Stimulated activated CD4-positive, alpha-beta T cell treated with anti-CD3 and anti-CD28 coated beads, Interleukin-4, amount 100 ng/mL, for 1 hour (primary cell): ENCODE measurements at places on chromosomes 11 and 22.

DNA sequence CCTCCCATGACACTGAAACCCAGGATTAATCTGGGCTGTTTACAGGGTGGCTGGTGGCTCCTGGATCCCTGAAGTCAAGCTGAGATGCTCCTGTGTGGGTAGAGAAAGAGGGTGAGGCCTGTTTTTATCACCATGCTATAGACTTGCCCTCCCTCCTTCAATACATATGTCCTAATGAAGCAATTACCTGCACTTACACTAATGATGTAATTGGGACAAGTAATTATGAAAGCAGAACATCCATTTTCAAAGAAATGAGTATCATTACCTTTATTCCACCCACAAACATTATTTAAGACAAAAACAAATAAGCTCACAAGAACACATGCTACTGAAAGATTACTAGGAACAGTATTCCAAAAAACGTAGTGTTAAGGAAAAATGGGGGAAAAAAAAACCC lies 64.3 kb upstream of the CHRM4 start:
- no peak for DNase-seq

DNA sequence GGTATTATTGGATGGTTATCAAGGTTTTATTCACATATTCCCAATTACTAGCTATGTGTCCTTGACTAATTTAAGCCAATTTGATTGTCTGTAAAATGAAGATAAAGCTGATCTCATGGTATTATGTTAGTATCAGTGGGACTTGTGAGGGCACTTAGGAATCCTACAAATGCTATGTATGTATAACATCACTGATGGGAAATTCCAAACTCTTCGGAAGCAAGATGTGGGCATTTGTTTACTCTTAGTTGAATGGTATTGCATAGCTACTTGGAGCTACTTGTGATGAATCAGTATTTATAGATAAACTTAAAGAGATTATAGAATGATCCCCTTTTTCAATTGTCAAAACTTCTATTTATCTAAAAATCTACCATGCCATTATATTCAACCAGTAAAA lies 239.9 kb downstream of the CNTN5 start:
- no peak for DNase-seq

GRCh38 chr11:116791002-116791812 lies 472 bp downstream of the APOA5 start:
- DNase-seq, result peak; percentile 77

- DNase-seq, result peak; percentile 62
These were observed 396 bp downstream of the OSBP start for GRCh38 chr11:59615120-59615636.

DNA sequence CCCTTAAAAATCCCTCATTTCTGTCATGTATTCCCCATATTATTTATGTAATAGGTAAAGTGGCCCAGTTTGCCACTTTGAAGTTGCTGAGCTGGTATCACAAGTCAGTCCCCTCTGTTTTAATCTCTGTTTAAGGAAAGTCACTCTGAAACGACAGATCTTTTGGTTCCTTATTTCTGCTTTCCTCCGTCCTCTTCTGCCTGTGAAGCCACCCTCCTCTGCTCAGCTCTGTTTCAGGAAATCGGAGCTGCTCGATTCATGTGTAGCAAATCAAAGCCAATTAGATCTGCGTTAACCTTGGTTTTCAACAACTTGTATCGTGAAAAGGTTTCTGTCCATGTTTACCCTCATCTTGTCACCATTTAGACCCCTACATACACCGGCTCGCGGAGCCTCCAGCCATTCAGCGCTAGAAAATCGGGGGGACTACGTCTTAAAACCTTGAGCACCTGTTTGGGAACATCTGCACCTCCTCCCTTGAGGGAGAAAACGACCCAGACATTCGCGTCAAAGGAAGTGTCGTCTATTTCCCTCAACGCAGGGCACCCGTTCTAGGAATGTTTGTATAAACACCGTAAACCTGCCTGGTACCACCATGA lies 576 bp upstream of the SC5D start:
- no peak for DNase-seq

GRCh38 chr11:36974771-36975170 lies 376.7 kb upstream of the RAG2 start:
- DNase-seq, result no peak

- DNase-seq, result no peak
These were observed 586.8 kb downstream of the NTM start for GRCh38 chr11:131957201-131957600.

GRCh38 chr11:69337211-69337721 lies 43.3 kb downstream of the MYEOV start:
- peak; percentile 60 for DNase-seq

DNA sequence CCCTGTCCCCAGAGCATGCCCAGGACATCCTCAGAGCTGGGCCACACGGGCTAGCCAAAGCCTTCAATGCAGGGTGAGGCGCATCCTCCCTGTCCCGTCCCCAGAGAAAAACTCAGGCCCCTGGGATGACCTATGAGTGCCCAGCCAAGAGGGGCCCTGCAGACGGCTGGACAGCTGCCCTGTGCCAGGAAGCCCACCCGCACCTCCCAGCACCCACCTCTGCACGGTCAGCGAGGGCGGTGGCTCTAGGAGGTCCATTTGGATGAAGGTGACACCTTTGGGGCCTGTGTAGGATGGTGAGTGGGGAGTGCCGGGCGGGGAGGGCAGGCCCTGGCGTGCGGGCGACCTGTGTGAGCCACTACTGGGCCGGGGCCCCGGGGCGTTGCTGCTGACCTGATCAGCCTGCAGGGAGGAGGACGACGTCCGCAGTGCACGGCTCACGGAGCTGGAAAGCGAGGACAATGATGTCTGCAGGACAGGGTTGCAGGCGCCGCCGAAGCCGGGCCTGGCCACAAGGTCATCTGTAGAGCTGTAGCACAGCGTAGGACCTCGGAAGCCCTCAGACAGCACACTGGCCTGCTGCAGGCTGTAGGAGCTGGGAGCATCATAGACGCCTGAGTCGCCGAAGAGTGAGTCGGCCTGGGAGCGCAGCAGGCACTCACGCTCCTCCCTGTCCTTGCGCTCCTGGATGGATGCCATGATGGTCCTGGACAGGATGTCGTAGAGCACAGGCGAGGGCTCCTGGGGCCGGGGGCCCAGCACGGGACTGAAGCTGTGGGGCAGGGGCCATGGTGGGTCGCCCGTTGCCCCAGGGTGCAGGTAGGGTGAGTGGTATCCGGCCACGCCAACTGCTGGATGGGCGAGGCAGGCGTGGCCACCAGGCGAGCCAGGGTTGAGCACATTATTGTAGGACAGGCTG lies 180.5 kb downstream of the IGLL1 start:
- no peak for DNase-seq

DNA sequence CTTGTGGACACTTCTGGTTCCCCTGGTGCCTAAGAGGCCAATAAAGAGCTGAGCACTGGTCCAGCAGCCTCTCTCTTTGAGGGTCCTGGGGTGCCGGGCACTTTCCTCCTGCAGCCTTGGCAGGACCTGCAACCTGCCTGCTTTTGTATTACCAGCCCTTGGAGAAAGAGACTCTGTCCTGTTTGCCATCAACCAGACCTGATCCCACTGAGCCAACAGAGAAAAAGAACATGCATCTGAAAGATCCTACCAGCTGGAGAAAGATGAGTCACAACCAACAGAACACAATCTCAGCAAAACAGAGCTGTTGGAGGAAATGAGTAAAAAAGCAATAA lies 321.0 kb downstream of the DDX10 start:
- no peak for DNase-seq

GRCh38 chr11:13669544-13670488 lies 1.3 kb downstream of the FAR1 start:
- no peak for DNase-seq

DNA sequence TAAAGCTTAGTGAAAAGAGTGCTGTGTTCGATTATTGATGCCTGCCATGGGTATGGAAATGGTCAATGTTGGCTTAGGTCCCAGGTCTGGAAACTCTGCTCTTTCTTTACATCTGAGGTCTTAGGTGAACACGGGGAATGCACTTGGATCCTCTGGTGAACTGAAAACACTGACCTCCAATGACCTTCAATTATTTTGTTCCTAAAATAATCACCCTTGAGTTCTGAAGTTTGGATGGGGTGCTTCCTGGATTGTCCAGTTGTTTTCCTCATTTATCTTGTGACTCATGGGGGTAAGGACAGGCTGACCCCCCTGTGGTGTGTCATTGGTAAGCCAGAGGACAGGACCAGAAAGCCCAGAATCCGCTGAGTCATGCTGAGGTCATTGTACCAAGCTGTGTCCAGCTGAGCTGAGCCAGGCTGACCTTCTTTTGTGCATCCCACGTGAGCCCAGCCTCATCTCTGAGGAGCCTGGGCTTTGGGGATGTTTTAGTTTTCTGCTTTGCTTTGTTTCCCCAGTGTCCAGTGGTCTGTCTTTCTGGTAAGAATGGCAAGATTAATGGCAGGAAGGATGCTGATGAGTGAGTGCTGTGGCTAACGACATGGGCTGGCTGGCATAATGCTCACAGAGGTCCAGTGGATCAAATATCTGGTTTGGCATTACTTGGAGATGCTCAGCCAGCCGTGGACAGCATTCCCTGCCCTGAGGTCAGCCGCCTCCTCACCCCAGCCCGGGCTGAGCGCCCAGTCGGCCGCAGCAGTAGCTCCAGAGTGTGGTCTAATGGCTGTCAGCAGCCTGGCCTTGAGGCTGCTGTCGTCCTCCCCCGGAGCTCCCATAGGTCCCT lies 35.6 kb downstream of the AMPD3 start:
- DNase-seq, result no peak

DNA sequence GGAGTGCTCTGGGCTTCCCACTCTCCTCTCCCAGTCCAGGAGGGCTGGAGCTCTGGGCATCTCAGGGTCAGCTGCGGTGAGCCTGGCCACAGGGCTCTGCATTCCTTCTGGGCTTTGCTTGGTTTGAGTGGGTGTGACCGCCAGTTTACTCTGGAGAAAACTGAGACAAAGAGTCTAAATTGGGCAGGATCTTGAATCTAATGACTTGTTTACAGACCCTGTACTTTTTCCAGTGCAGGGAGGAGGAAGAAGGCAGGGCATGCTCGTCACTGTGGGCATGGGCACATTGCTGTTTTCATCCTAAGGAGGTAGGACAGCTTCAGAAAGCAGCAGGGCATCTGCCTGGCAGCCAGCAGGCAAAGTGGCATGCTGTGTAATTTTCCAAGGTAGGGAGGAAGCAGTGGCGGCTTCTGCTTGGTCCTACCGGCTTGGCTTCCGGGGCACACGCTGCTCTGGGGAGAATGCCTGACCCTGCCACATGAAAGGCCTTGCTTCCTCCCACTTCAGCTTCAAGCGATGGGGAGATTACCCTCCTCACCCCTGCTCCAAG lies 22.9 kb downstream of the FLI1 start:
- DNase-seq, result no peak

DNA sequence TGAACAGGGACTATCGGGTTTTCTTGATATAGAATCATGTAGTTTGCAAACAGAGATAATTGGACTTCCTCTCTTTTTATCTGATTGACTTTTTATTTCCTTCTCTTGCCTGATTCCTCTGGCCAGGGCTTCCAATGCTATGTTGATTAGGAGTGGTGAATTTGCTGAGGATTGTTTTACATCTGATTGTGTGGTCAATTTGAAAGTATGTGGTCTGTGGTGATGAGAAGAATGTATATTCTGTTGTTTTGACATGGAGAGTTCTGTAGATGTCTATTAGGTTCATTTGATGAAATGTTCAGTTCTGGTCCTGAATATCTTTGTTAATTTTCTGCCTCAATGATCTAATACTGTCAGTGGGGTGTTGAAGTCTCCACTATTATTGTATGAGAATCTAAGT lies 713.2 kb upstream of the CCDC179 start:
- no peak for DNase-seq

DNA sequence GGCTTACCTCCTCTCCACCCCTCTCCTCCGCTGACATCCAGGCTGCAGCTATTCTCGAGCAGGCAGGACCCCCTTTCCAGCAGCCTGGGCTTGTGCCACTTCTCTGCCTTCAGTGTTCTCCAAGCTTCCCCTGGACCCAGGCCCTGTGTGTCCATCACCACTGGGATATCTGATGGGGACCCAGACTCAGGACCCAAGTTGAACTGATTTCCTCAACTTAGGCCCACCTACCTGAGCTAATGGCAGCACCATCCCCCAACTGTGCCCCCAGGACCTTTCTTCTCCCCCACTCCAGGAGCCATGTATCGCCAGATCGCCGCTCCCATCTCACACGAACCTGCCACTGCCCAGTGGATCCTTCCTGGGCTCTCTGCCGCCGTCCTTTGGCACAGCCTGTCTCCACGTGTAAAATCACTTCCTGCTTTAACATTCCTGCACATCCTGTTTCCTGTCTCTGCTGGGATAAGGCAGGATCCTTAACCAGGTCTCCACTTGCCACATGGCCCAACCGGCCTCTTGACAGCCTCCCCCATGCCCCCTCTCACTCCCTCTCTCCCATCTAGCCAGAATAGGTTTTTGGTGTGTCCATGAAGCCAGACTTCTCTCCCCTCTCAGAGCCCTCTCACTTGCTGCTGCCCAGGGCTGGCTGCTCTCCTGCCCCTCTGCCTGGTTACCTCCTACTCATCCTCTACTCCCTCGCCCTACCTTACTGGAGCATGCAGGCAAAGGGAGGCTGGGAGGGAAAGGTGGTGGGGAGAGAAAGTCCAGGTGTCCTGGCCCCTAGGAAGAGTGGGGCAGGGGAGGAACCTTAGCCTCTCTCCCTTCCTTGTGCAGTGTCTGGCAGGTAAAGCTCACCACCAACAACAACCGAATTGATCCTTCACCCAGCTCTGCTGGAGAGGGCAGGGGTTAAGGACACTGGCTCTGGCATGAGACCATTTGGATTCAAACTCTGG lies 9.4 kb downstream of the SPATA19 start:
- DNase-seq, result no peak

DNA sequence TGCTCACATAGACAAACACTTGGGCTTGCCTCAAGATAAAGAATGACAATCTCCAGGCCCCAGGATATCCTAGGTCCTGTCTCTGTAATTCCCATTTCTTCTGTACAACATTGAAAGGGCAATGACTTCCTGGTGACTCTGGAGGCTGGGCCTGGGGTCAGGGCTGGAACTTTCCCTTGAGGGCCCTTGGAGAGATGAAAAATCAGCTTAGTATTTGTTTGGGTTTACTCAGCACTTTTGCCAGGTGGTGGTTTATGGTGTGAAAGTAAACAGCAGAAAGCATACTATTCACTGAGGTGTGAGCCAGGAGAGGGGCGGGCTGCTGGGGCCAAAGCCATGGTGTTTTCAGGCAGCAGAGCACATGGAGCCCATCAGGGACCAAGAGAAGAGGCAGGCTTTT lies 214.7 kb upstream of the NARS2 start:
- no peak for DNase-seq

DNA sequence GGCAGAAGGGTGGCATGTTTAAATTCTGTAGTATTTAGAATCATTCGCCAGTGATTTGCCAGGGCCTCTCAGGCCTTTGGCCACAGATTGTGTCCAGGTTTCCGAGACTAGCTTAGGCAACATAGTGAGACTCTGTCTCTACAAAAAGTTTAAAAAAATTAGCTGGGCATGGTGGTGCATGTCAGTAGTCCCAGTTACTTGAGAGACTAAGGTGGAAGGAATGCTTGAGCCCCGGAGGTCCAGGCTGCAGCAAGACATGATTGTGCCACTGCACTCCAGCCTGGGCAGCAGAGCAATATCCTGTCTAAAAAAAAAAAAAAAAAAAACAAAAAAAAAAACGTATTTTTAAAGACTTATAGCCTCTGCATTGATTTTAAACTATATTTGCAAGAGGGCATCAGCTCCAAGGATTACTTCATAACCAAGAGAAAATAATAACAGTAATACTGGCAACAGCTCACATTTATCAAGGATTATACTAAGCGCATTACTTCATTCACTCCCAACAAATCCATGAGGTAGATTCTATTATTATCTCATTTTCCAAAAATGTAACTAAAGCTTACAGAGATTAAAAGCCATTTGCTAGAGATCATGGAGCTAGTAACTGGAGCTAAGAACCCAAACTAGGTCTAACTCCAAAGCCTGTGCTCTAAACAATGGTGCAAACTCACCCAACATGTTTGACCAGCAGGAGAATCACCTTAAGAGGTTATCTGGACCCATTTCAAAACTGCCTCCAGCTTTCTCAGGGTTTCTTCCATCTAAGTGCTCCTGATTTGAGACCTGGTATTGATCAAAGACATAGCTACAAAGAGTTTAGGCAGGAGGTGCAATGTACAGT lies 32.6 kb upstream of the SLC6A5 start:
- DNase-seq, result no peak
